D721Med (cell line): ENCODE measurements at places on chromosomes 7 and 10.

DNA sequence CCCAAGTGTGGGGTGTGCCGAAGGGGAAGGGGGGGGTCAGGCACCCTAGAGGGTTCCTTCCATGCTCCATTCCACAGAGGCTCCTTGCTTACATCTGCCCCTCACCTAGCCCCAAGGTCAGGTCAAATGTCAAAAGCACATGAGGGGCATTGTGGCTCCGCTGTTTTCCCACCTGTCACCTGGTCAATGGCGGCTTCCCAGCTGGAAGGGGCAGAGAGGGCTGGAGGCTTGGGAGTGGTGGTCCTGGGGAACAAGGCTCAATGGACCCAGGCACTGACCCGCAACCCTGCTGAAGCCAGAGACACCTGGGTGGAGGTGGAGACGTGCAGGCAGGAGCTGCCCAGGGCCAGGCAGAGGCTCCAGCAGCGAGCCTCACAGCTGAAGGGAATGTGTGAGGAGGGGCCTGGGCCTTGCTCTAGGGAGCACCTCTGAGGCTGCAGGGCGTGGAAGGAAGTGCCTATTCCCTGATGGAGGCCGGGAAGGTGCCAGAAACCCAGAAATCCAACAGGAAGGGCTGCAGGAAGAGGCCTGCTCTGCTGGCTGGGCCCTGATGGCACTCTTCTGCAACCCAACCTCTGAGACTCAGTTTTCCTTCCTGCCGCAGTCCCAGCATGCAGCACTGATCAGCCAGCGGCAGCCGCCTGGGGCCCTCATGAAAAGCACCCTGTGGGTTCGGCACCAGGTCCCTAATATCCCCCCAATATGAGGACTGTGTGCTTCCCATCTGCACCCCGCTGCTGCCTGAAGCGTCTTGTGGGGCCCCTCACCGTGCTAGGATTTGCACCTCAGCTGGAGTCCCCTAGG lies 16.0 kb downstream of the RASGEF1A start:
- peak; percentile 3 for DNase-seq

GRCh38 chr10:30553626-30554439 lies 75.7 kb downstream of the LYZL2 start:
- no peak for DNase-seq

DNA sequence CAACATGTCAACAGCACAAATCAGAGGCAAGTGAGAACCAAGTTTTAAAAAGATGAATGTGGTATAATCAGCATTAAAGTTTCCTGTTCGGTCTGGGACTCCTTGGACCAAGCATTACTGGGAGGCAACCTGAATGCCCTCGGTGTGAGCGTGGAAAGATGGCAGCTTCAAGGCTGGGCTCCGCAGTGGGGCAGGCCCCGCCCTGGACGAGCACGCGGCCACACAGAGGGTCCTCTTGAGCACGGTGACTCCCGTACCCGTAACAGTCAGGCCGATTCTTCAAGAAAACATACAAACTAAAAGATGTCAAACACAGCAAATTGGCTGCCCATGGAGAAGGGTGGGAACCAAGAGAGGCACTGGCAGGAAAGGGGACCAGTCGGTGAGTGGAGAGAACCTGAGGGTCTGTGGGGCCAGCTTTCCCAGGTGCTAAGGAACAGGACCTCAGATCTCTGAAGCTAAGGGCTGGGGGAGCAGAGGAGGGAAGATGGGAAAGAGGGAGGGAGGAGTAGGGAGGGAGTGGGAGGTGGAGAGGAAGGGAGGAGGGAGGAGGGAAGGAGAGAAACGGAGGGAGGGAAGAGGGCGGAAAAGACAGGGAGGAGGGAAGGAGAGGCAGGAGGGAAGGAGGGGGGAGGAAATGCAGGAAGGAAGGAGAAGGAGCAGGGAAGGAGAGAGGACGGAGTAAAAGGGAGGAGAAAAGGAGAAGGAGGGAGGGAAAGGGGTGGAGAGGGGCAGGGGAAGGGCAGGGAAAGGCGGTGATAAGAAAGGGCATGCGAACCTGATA lies 71.2 kb upstream of the FAM20C start:
- DNase-seq: no peak

DNA sequence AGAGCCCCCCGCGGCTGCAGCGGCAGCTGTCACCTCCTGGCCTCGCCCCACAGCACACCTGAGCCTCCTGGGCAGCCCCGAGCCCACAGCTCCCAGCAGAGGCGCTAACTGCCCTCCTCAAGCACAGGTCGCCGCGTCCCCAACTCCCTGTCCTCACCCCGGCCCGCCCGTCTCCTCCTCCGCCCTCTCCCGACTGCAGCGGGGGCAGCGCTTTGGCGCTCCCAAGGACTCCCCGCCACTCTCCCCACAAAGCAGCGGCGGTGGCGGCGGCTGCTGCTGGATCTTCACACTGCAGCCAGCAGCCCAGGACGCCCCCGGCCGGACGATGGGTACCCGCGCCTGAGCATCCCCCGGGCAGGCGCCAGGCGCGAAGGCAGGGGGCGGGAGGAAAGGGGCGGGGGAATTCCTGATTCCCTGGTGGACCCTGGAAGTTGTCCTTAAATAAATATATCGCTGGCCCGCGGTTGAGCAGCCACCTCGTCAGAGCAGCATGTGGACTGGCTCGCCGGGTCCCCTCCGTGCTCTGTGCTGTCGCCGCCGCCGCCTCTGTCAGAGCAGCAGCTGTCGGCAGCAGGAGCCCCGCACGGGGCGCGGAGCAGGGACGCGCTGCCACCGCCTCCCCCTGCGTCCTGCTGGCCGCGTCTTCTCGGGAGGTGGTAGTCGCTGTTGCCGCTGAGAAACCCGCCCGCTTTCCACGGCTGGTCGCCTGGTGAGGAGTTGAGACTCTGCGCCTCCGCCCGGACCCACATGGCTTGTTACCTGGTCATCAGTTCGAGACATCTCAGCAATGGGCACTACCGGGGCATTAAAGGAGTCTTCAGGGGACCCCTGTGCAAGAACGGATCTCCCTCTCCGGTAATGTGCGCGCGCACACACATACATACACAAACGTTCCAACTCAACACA lies at the start of gene ZNF804B:
Gene ZNF804B (plus strand): TSS at position 471 of the 906 bp plus-strand sequence. CDS start 277 bp downstream, at position 748.
- no peak for DNase-seq

DNA sequence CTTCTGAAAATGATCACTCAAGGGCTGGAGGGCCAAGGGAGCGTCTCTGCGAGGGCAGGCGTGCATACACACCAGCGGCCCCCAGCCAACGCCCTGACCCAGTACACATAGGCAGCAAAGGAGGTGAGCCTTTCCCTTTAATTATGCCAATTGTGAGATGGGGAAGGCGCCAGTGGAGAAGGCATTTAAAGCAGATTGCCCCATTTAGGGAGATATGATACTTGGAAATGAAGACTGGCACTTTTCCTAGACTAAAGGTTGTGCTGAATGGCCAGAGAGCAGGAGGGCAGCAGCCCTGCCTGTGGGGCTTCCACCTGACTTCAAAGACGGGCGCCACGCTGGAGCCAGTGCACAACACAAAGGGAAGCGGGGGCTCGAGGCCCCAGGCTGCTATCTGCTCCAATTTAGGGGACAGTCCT lies 24.1 kb downstream of the HIPK2 start:
- no peak for DNase-seq

- DNase-seq: no peak
These were observed 56.7 kb upstream of the EBF3 start for GRCh38 chr10:130020651-130021382.

GRCh38 chr10:113003052-113003451 lies 53.0 kb downstream of the TCF7L2 start:
- DNase-seq: no peak
